ENCODE measurements at places on chromosomes 7 and 10. TPM values are rescaled to one million over a fixed set of nuclear protein-coding genes. Genes with fewer than 3 reads are reported as not detected.

ANKRD30A gene
- total RNA-seq: not detected

FXYD4 gene
- not detected for total RNA-seq

PAX2 gene
- total RNA-seq: not detected

PRLHR gene
- not detected for total RNA-seq

KIF11 gene
- 5.1 TPM for total RNA-seq

TEX36 gene
- not detected for total RNA-seq

HMX3 gene
- not detected for total RNA-seq

GRCh38 chr7:144439717-144440205, 36.3 kb upstream of the NOBOX start:
- no peak overlapping the region for H3K27ac ChIP-seq
- DNase-seq: no peak
- no peaks in the 10 kb centered on the region for H3K4me1 ChIP-seq
- H3K36me3 ChIP-seq: no peaks in the 10 kb centered on the region
- no peaks in the 10 kb centered on the region for H3K27me3 ChIP-seq

- no peaks in the 10 kb centered on the region for H3K27me3 ChIP-seq
- no peak overlapping the region for H3K4me3 ChIP-seq
- H3K4me1 ChIP-seq: no peaks in the 10 kb centered on the region
- no peaks in the 10 kb centered on the region for H3K36me3 ChIP-seq
- no peak overlapping the region for H3K27ac ChIP-seq
These were observed 324.1 kb downstream of the PHF14 start for GRCh38 chr7:11297764-11298163.

- H3K27ac ChIP-seq: no peak overlapping the region
- H3K4me3 ChIP-seq: no peak overlapping the region
- H3K27me3 ChIP-seq: no peaks in the 10 kb centered on the region
- peak; percentile 21 for DNase-seq
These were observed 190.0 kb upstream of the LYZL2 start for GRCh38 chr10:30819341-30820181.

DNA sequence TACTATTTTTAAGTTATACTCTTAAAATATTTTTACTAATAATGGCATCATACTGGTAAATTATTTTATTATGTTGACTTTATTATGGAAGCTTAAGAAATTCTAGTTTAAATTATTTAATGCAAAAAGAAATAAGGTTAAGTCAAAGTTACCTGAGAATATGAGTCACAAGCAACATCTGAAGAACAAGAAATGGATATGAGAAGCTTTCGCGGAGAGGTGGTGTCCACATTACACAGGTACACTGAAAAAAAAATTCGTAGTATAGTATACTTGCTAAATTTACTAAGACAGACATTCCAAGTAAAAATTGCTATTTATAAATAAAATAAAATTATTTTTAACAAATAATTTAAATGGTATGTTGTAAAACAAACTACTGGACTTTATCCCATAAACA, 143.8 kb downstream of the AVL9 start:
- DNase-seq: no peak
- peaks cover 18% of the 10 kb centered on the region for H3K4me1 ChIP-seq
- no peak overlapping the region for H3K27ac ChIP-seq
- H3K27me3 ChIP-seq: no peaks in the 10 kb centered on the region

DNA sequence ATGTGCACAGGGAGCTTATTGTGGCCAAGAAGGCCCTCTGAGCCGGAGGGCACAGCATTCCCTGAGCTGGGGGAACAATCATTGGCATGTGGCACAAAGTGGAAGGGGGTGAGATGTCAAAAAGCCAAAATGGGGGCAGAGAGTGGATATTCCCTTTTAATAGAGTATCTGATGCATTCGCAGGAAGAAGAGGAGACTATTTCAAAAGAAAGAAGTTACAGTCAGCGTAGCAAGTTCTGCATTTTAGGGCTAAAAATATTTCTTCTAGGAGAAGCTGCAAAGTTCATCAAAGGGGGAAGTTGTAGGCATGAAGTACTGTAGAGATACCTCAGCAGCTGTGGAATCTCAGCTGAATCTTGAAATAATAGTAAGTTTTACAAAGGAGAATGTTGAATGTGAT, 136.0 kb upstream of the WDR11 start:
- peaks cover 9% of the 10 kb centered on the region for H3K4me1 ChIP-seq
- no peaks in the 10 kb centered on the region for H3K27me3 ChIP-seq
- H3K36me3 ChIP-seq: no peaks in the 10 kb centered on the region
- no peak overlapping the region for H3K27ac ChIP-seq
- no peak for DNase-seq

- peaks cover 58% of the 10 kb centered on the region for H3K4me1 ChIP-seq
- no peak overlapping the region for H3K27ac ChIP-seq
- H3K36me3 ChIP-seq: no peaks in the 10 kb centered on the region
- H3K27me3 ChIP-seq: no peaks in the 10 kb centered on the region
These were observed 104.3 kb downstream of the AHR start for GRCh38 chr7:17402628-17403278.

GRCh38 chr7:40859965-40860543, 725.2 kb downstream of the SUGCT start:
- H3K4me3 ChIP-seq: no peak overlapping the region
- no peak overlapping the region for H3K27ac ChIP-seq
- H3K4me1 ChIP-seq: no peaks in the 10 kb centered on the region
- no peaks in the 10 kb centered on the region for H3K36me3 ChIP-seq
- DNase-seq: no peak

DNA sequence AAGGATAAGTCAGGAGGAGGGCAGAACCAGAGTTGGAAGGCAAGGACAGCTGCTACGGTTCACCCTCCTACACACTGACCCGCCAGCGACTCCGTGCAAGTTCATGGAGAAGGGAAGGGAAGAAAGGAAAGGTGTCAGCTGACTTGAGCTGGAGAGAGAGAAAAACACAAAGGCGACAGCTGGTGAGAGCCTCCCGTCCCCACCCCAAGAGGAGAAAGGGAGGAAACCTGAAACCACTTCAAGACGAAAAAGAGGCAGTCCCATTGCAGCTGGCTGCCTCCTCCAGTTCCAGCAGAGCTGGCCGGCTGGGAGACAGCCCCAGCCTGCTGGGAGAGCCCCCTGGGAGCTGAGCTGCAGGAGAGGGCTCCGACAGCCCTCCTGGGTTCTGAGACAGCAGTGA, 75.2 kb downstream of the PARD3 start:
- H3K4me1 ChIP-seq: no peaks in the 10 kb centered on the region
- no peak for DNase-seq

- no peaks in the 10 kb centered on the region for H3K4me1 ChIP-seq
- H3K27me3 ChIP-seq: no peaks in the 10 kb centered on the region
- H3K27ac ChIP-seq: no peak overlapping the region
- DNase-seq: no peak
- no peak overlapping the region for H3K4me3 ChIP-seq
These were observed 106.2 kb downstream of the DLG5 start for GRCh38 chr10:77820349-77820748.

- H3K27me3 ChIP-seq: no peaks in the 10 kb centered on the region
- H3K4me3 ChIP-seq: no peak overlapping the region
- H3K36me3 ChIP-seq: no peaks in the 10 kb centered on the region
These were observed 197.1 kb upstream of the CXCL12 start for GRCh38 chr10:44581996-44582395.

DNA sequence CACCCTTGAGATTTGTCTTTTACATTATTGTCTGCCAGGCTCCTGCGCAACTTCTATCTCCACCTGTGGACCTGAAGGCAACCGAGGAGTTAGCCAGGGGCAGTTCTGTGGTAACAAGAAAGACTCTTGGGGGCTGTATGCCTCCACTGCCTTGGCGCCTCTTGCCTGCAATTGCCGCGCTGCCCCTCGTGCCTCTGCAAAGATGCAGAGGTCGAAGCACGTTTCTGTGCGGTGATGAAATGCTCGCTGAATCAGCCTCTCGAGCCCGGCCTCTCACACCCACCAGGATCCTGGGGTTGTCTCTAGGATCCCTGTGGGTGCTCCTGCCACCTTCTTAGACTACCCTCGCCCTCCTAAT, 486 bp upstream of the LHFPL3 start:
- peaks cover 45% of the 10 kb centered on the region for H3K27me3 ChIP-seq
- H3K4me3 ChIP-seq: no peak overlapping the region
- H3K27ac ChIP-seq: no peak overlapping the region
- H3K4me1 ChIP-seq: peaks cover 20% of the 10 kb centered on the region
